Kidney epithelial cell (primary cell): ENCODE measurements at places on chromosomes 11 and 22. TPM values are rescaled to one million over a fixed set of nuclear protein-coding genes. Genes with fewer than 3 reads are reported as not detected.

DNA sequence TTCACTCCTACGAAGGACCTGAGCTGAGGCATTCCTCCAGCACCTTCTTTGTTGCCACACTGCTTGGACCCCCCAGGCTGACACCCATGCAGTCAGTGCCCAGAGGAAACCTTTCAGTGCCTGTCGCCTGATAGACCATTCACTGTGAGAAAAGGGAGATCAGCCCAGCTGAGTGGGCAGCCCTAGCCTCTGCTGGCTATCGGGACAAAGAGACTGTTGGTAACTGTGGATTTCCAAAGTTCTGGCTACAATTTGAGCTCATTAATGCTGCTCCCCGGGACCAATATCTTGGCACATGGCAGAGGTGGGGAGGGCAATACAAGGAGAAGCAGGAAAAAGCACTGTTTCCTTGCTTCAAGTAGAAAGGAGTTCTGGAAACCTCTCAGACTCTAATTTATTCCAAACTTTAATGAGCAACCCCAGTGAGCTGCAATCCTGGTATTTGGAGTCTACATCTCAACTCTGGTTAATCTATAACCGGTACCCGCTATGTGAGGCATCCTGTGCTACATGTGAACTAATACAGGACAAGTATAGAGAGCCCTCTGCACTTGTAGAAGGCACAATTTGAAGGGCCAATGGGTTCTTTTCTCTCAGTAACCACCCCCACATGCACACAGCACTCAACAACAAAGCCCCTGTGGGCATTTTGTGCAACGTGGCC, 200.7 kb upstream of the NCAM1 start:
- DNase-seq, result no peak

DNA sequence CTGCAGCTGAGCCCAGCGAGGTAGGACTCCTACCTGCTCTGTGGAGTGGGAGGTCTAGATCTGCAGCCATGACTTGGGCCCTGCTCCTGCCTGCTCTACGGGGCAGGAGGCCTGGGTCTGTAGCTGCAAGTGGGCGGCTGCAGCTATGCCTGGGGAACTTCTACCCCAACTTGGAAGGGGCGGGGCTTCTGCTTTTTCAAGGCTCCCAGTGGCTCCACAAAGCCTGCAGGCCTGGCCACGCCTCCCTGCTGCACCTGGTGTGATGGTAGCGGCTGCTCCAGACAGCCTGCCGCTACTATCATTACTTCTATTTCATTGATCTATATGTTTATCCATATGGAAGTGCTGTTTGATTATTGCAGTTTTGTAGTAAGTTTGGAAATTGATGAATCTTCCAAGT, 121.2 kb downstream of the NELL1 start:
- DNase-seq, result no peak

DNA sequence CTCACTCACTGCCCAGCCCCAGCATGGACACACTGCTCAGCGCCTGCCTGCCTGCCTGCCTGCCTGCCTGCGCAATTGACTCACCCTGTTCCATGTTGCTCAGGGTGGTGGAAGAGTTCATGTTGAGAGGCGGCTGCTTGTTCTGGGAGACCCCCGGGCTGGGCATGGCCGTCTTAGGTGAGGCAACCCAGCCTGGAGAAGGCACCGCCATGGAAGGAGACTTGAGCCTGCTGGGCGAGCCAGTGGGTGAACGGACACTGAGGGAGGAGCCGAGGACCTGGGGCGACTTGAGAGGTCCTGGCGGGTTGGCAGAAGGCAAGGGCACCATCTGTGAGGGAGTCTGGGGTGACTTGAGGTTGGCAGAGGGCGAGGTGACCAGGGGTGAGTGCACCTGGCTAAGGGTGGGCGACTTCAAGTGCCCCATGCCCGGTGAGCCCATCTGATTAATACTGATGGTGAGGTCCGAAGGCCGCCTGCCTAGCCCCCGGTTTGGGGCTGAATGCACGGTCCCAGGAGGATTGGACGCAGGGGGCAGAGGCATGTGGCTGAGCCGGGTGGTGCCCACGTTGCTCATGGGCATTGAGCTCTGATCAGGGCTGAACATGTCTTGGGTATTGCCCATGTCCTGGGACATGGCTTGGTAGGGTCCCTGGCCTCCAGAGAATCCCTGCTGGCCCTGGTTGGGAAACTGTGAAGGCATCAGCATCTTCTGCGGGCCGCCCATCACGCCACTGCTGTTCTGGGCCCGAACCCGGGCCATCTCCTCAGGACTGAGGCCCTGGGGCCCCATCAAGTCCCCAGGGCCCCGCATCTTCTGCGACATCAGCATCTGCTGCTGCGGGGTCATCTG, 17.1 kb downstream of the CXCR5 start:
- no peak for DNase-seq

PDXP gene
- total RNA-seq, result 13.3 and 14.3 TPM in 2 replicates
